ENCODE measurements at places on chromosomes 4 and X. TPM values are rescaled to one million over a fixed set of nuclear protein-coding genes. Genes with fewer than 3 reads are reported as not detected.

Gene SSX2B
- not detected for total RNA-seq

Gene GNRHR
- total RNA-seq = not detected

Gene SOX3
- not detected for total RNA-seq

Gene CXCL3
- not detected for total RNA-seq

Gene PGAM4
- not detected for total RNA-seq

Gene PAGE4
- total RNA-seq = not detected

Gene RNF150
- not detected for total RNA-seq

Gene DUX4
- not detected for total RNA-seq

Gene ADGRG2
- not detected for total RNA-seq

Gene GRIA3
- total RNA-seq = not detected

- DNase-seq = no peak
- no peak overlapping the region for H3K27ac ChIP-seq
- no peaks in the 10 kb centered on the region for H3K36me3 ChIP-seq
- H3K4me3 ChIP-seq = no peak overlapping the region
- H3K4me1 ChIP-seq = no peaks in the 10 kb centered on the region
- no peaks in the 10 kb centered on the region for H3K27me3 ChIP-seq
These were observed 335.1 kb downstream of the ANK2 start for GRCh38 chr4:113384600-113384999.

- no peaks in the 10 kb centered on the region for H3K36me3 ChIP-seq
- no peak overlapping the region for H3K4me3 ChIP-seq
- DNase-seq = peak; percentile 39
- H3K27me3 ChIP-seq = no peaks in the 10 kb centered on the region
- peaks cover 20% of the 10 kb centered on the region for H3K4me1 ChIP-seq
- H3K27ac ChIP-seq = no peak overlapping the region
These were observed 60.5 kb downstream of the TMA16 start for GRCh38 chr4:163554870-163555465.

- H3K27me3 ChIP-seq = no peaks in the 10 kb centered on the region
- no peaks in the 10 kb centered on the region for H3K36me3 ChIP-seq
- no peak overlapping the region for H3K27ac ChIP-seq
- DNase-seq = no peak
- no peaks in the 10 kb centered on the region for H3K4me1 ChIP-seq
- H3K4me3 ChIP-seq = no peak overlapping the region
These were observed 25.6 kb downstream of the PNMA6E start for GRCh38 chrX:153375571-153375970.

DNA sequence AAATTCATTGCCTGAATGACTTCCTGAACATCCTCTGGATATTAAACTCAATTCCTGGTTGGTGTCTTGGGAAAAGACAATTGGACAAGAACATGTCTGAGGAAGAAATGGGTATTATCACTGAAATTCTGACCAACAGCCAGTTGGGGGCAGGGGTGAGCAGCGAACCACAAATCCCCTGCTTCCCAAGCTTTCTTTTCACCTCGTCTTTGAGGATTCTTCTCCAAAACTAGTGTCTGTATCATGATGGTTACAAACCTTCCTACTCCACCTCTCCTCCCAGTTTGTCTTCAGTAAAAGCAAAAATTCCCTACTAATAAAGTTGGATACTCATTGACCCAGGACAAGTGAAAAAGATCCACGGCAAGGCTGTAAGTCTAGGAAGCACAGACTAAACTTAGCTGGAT, 48.3 kb upstream of the WDR1 start:
- no peak for DNase-seq
- H3K27me3 ChIP-seq = no peaks in the 10 kb centered on the region
- no peak overlapping the region for H3K27ac ChIP-seq
- H3K4me1 ChIP-seq = peaks cover 8% of the 10 kb centered on the region
- no peaks in the 10 kb centered on the region for H3K36me3 ChIP-seq

DNA sequence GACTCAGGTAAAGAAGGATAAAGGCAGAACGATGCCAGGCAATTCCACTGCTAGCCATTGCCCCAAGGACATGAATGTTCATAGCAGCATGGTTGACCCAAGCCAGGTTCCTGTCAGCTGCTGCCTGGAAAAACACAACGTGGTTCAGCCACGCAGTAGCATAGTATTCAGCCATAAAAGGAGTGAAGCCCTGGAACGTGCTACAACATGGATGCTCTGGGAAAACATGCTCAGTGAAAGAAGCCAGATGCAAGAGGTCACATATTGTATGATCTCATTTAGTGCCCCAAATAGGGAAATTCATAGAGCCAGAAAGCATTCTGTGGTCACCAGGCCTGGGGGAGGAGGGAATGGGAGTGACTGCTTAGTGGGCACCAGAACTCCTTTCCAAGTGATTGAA, 129.8 kb downstream of the GPR143 start:
- no peak overlapping the region for H3K27ac ChIP-seq
- H3K4me1 ChIP-seq = no peaks in the 10 kb centered on the region
- no peaks in the 10 kb centered on the region for H3K36me3 ChIP-seq
- H3K4me3 ChIP-seq = no peak overlapping the region
- DNase-seq = no peak
- H3K27me3 ChIP-seq = no peaks in the 10 kb centered on the region

- no peak overlapping the region for H3K27ac ChIP-seq
- no peaks in the 10 kb centered on the region for H3K27me3 ChIP-seq
- H3K36me3 ChIP-seq = no peaks in the 10 kb centered on the region
- DNase-seq = no peak
These were observed 145.8 kb downstream of the KLHL4 start for GRCh38 chrX:87663421-87663820.

DNA sequence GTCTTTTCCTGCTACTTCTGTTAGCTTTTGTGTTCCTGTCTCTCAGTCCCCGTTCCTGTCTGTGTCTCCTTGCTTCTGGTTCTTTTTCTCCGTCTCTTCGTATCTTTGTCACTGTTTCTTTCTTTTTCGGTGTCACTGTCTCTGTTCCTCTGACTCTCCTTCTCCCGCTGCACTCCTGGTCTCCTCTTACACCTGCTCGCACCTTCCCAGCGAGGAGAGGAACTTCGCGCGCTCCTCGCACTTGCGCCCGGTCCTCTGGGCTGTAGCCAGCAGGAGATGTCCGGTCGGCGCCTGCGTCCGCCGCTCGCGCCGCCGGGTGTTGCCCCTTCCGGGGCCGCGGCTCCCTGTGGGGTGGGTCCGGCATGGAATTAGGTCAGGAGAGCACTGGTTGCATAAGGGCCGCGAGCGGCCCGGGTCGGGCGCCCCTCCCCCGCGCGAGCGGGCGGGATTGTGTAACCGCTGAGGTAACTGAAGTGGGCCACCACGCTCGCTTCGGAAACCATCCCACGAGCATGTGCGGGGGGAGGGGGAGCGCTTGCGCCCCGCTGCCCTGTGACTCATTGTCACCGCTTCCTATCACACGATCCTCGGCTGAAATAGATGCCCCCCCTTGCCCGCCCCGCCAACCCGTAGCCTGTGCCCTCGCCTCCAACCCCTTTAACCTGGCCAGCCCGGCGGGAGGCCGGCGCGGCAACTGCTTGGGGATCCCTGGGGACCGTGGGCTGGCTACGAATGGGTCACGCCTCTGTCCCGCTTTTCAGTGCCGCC, 1.6 kb downstream of the LONRF3 start:
- no peaks in the 10 kb centered on the region for H3K27me3 ChIP-seq
- peak overlapping the region; percentile 74 for H3K27ac ChIP-seq
- DNase-seq = peak; percentile 41
- peak overlapping the region; percentile 64 for H3K4me3 ChIP-seq
- H3K36me3 ChIP-seq = no peaks in the 10 kb centered on the region

DNA sequence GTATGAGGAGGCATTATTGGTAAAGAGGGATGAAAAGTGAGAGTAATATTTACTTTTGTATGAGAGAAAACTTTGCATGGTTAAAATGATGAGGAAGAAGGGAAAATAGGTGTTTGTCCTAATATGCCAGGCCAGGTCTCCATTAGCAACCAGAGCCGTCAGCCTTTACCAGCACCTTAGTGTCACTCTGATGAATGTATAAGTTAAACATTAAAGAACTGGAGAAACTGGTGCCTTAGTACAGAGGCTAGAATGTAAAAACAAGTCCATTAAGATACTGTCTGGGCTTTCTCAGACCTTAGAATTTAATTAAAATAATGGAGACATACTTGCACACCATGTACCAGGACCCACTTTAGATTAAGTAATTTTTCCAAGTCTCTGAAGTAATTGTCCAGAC, 222.3 kb downstream of the FAM47A start:
- no peak overlapping the region for H3K27ac ChIP-seq
- no peak for DNase-seq
- no peaks in the 10 kb centered on the region for H3K4me1 ChIP-seq
- H3K36me3 ChIP-seq = no peaks in the 10 kb centered on the region
- no peak overlapping the region for H3K4me3 ChIP-seq

DNA sequence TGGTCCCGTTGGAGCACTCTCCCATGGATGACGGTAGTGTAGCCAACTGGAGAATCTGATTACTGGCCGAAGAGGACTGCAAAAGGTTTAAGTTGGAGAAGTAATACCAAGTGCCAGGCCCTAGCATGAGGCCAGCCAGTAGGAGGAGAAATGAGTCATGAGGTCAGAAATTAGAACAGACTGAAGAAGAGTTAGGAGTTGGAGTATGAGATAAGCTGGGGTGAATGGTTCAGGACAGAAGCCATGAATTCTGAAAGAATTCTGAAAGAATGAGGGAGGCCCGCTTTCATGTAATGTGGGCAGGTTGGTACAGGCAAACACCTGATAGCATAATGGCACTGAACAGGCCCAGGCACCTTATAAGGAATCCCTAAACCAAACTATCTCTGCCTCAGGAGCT, 18.4 kb upstream of the STK26 start:
- H3K27me3 ChIP-seq = no peaks in the 10 kb centered on the region
- no peak overlapping the region for H3K27ac ChIP-seq
- no peak overlapping the region for H3K4me3 ChIP-seq
- H3K36me3 ChIP-seq = no peaks in the 10 kb centered on the region
- DNase-seq = no peak
- no peaks in the 10 kb centered on the region for H3K4me1 ChIP-seq

GRCh38 chrX:137847376-137847775, 281.4 kb downstream of the ZIC3 start:
- no peak overlapping the region for H3K4me3 ChIP-seq
- no peak for DNase-seq
- H3K27me3 ChIP-seq = no peaks in the 10 kb centered on the region
- no peak overlapping the region for H3K27ac ChIP-seq
- no peaks in the 10 kb centered on the region for H3K4me1 ChIP-seq
- H3K36me3 ChIP-seq = no peaks in the 10 kb centered on the region

DNA sequence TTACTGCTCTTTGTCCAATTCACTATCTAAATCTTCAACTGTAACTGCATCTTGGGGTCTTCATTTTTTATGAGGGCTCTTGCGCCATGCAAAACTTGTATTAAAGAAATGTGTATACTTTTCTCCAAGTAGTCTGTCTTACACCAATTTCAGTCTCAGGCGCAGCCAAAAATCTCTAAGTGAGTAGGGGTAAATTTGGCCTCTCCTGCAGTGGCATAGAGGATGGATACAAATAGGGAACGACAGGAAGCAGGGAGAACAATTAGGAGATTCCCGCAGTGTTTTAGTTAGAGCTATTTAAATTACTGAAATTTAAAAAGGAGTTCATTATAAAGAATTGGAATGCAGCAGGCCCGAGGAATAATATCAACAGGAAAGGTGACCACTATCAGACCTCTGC, 30.2 kb downstream of the DMP1 start:
- no peaks in the 10 kb centered on the region for H3K27me3 ChIP-seq
- no peaks in the 10 kb centered on the region for H3K4me1 ChIP-seq
- H3K27ac ChIP-seq = no peak overlapping the region
- no peak for DNase-seq

DNA sequence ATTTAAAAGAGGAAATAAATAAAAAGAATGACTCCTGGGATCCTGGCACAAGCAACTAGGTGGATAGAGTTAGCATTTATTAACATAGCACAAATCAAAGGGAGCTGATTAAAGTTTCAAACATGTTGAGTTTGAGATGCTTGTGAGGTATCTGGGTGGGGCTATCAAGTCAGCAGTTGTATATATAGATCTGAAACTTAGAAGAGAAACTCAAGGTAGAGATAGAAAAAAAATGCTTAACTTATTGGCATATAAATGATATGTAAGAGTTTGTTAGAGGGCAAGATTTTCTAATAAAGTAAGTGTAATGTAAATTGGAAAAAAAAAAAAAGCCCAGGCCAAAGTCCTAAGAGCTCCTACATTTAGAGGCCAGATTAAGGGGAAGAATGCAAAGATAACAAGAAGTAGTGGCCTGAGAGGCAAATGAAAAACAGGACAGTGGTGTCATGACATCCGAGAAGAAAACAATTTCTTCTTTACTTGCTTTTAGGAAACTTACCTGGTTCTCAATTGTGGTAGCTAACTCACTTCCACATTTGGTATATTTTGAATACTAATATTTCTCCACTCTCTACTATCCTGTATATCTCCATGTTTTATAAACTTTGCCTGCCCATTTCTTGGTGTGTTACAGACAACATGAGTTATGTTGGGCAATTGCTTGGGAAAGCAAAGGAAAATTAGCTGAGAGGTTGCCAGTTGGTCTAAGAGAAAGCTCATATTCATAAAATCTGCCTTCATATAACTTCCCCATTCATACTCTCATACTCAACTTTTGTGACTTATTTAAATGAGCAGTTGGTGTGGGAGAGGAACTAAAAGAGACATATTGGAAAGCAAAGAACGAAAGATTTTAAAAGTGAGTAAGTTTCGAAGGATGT, 169.2 kb downstream of the PARM1 start:
- H3K27me3 ChIP-seq = no peaks in the 10 kb centered on the region
- no peak for DNase-seq
- no peaks in the 10 kb centered on the region for H3K36me3 ChIP-seq
- no peaks in the 10 kb centered on the region for H3K4me1 ChIP-seq
- no peak overlapping the region for H3K27ac ChIP-seq

- no peak overlapping the region for H3K4me3 ChIP-seq
- H3K27me3 ChIP-seq = no peaks in the 10 kb centered on the region
- no peaks in the 10 kb centered on the region for H3K4me1 ChIP-seq
- no peaks in the 10 kb centered on the region for H3K36me3 ChIP-seq
- H3K27ac ChIP-seq = no peak overlapping the region
- no peak for DNase-seq
These were observed 39.2 kb downstream of the MAP7D3 start for GRCh38 chrX:136211766-136212556.

All from naive thymus-derived CD4-positive, alpha-beta T cell (primary cell).